Stimulated activated CD8-positive, alpha-beta memory T cell treated with anti-CD3 and anti-CD28 coated beads, Interleukin-15, amount 100 ng/mL, for 24 hours (primary cell): ENCODE measurements at places on chromosomes 7 and 10.
A peak's percentile ranks its signal among the peaks of the same experiment; 100 is the strongest.

GRCh38 chr10:91163869-91164474, 56.5 kb upstream of the PCGF5 start:
- peak; percentile 33 for DNase-seq

DNA sequence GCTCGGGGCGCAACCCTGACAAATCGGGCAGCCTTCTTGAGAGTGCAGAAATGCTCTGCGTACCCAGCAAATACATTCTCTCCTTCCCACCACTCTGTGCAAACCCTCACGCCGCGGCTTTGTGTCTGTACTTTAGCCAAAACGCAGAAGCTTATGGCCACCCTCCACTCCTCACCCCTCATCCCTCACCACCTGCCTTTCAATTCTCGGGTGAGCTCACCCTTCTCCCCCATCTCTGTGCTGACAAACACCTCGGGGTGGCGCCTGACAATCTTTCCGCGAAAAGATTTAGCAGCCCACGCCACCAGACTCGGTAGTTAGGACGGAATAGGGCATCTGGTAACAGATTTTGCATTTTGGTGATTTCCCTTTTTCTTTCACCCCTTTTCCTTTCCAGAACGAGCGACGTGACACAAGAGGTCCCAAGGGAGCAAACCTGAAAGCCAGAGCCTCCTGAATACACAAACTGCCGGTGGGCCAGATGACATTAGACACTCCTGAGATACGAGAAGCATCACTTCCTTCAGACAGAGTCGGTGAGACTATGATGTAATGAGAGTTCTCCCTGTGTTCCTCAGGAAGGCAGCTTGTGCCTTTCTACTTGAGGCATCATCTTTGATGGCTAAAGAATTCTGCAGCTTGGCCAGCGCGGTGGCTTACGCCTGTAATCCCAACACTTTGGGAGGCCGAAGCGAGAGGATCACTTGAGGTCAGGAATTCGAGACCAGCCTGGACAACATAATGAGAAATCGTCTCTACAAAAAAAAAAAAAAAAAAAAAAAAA, 671 bp upstream of the ATAD1 start:
- DNase-seq: peak; percentile 21

DNA sequence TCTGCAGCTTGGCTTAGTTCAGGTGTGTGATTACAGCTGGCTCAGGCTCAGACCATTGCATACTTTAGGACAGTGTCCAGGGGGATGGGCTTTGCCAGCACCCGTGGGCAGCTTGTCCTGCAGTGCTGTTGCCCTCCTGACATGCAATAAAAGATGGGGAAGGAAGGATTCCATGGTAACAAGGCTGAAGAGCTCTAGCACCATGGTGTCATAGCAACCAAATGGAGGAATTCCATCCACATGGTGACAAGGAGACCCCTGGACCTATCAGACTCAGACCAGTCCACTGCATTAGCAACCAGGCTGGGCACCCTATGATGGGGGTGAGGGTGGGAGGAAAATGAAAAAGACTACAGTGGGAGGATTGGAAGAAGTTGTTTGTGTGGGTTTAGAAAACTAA, 49.9 kb downstream of the SORCS3 start:
- no peak for DNase-seq

DNA sequence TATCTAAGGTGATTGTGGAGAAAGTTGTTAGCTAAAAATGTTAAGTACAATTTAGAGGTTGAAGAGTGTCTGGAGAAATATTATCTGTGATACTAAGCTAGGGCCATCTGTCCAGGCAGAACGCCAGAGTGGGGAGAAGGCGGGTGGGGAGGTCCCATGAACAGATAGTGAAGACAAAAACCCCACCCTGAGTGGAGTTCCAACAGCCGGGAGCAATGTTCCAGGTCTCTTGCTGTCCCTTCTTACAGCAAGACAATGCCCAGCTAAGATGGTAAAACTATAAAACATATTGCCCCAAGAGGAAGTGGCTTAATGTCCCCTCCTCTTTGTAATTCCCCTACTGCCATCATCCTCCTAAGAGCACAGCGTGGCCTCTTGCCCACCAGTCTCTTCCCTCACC, 10.4 kb upstream of the IL15RA start:
- DNase-seq: no peak

GRCh38 chr7:81233208-81233940, 314.5 kb upstream of the SEMA3C start:
- DNase-seq: no peak

DNA sequence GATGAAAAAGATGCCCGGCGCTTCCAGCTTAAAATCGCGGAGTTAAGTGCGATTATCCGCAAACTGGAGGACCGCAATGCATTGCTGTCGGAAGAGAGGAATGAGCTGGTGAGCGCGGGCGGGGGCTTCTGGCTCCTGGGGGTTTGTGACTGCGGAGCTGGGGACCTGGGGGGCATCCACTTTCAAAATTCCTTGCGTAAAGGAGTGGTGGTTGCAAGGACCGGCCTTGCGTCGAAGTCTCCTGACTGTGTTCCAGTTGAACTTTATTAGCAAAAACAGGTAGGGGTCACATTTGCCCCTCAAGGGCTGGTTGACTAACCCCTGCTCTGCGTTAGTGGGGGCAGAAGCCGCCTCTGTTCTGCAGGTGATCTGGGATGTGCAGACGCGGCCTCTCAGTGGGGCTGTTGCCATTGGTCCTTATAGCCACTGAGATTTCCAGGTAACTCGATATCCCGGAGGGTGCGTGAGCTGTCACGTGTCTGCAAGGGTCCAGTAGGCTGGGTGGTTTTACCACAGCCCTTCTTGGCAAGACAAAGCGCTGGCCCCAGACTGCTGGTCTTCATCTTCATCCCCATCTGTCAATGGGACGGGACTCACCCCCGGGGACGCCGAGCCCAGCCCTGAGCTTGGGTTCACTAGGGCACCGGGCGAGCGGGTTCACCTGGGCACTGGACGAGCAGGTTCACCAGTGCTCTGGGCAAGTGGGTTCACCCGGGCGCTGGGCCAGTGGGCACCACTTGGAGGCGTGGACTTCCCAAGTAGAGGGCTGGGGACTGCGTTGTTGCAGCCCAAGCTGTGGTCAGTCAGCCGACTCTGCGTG, 51.5 kb upstream of the DPYSL4 start:
- DNase-seq: no peak

DNA sequence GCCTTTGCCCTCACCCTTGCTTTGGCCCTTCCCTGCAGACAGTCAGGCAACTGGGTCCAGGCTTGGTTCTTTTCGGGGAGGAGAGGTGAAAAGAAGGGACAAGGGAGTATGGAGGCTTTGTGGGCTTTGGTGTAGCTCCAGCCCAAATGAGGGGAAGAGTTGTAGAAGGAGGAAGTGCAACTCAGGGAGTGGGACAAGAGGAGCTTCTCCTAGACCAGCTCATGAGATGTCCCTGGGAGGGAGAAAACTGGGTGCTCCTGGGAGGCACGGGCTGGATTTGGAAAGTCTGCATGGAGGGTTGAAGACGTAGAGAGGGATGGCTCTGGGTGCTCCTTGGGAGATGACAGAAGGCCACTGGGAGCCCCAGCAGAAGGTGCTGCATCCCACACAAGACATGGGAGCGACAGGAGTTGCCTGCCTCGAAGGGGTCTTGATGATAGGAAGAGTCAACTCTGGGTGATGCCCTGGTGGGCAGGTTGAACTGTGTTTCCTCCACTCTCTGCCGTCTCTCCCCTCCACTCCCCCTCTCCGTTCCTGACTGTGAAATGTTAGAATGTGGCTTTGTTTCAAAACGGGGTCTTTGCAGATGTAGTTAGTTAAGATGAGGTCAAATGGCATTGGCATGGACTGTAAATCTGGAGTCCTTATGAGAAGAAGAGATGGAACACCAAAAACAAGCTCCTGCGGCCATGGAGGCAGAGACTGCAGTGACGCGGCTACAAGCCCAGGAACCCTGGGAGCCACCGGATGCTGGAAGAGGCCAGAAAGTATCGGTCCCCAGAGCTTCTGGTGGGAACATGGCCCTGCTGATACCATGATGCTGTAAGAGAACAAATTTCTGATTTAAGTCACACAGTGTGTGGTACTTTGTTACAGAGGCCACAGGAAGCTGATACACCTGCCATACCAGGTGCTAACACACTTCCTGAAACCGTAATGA, 298.5 kb downstream of the GLRX3 start:
- no peak for DNase-seq

DNA sequence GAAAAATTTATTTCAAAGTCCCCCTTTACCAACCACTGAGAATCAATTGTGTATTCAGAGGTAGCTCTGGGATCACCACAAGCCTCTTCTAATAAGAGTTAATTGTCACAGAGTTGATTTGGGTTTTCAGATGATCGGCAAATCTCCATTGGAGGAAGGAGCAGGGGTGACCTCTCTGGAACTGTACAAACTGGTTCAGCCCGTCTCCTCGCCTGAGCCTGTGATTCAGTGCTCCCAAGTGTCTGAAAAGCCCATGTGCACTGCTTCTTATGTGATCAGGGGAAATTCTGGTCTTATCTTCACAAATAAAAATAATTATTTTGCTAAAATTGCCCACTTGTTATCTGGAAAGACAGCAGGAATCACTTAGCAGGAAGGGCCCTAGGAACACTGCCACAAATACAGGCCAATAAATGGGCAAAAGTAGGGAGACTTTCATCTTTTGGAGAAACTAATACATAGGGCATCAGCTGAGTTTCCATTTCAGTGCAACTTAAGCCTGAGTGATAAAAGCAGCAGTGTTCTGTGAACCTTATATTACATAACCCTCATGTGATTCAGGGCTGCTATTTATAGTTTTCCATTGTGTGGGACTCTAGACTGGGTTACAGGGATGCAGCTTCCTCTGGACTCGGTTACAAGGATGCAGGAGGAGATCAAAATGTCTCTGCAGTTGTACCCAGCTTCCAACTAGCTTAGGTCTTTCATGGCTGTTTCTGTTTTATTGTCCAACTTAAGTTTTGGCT, 32.3 kb downstream of the CDK1 start:
- DNase-seq: no peak

- DNase-seq: no peak
These were observed 71.1 kb downstream of the SLC37A3 start for GRCh38 chr7:140327261-140327661.

- DNase-seq: no peak
These were observed 746 bp upstream of the MRPS16 start for GRCh38 chr10:73253225-73253555.

- DNase-seq: no peak
These were observed 21.0 kb downstream of the TRIL start for GRCh38 chr7:28937103-28937502.

- no peak for DNase-seq
These were observed 13.6 kb upstream of the GPNMB start for GRCh38 chr7:23232966-23233365.

GRCh38 chr7:5439209-5439571, 15.6 kb upstream of the TNRC18 start:
- no peak for DNase-seq

DNA sequence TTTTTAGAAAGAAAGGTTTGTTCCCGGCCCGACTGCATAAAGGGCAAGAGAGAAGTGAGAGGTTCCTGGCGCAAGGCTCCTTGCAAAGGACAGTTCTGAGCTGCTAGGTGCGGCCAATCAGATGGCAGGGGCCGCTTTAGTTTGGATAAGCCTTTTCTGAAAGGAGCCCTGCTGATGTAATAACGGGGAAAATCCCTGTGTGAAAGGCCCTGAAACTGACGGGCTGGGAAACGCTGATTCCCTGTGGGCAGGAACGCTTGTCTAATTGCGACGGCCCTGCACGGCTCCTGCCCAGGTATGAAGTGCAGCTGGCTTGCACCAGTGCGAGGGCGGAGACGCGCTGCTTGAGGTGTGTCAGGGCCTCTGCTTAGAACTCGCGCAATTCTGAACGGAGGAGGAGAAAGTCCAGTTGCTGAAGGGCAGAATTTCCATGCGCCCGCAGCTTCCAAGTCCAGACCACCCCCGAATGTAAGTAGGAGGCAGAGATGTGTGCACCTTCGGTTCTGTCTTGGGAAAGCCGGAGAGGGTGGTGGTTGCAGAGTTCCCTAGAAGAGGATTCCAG, 30.5 kb downstream of the TACC2 start:
- no peak for DNase-seq

DNA sequence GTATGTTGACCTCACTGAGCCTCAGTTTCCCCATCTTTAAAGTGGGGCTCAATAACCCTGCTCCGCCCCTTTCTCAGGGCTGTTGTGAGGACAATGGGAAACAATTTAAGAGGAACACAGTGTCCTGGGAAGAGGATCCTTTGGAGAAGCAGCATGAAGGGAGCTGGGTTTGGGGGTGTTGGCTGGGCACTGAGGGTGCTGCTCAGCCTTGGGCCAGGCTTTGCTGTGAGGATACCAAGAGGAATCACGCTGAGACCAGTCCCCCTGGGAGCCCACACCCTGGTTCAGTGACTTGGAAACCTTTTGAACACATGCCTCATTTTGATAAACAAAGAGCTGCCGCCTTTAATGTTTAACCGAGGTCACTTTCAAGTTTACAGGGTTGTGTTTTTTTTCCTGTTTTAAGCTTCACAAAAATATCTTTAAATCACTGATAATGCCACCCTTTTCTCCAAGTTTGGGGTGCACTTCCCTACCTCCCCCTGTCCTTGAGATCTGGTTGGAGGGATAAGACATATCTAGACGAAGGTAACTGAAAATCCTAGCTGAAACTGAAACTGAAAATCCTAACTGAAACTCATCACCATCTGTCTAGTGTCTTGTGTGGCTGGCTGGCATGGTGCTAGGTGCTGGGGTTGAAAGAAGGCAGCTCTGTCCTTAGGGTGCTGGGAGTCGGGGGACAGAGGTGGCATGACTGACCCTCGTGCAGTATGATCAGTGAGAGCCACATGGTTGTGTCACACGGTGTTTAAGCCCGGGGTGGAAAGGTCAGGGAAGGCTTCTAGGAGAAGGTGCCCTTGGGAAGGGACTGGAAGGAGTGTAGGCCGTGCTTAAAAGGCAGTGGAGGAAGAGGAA, 27.7 kb downstream of the ZNF775 start:
- DNase-seq: no peak

DNA sequence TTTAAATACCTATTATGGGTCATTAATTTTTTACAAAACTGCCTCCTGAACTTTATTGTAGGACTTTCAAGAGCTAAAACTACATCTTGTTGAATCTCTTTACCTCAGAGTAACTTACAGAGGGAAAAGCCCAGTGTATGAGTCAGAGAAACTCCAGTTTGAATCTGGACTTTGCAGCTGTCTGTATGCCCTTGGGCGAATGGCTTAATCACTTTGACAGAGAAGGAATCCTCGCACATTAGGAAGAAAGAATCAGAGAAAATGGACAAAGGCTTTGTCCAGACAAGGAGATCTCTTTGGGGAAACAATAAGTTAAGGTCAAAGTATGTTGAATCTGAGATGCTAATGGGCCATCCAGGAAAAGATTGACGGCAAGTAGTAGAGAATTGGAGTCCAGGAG, 484.2 kb upstream of the CELF2 start:
- DNase-seq: no peak

DNA sequence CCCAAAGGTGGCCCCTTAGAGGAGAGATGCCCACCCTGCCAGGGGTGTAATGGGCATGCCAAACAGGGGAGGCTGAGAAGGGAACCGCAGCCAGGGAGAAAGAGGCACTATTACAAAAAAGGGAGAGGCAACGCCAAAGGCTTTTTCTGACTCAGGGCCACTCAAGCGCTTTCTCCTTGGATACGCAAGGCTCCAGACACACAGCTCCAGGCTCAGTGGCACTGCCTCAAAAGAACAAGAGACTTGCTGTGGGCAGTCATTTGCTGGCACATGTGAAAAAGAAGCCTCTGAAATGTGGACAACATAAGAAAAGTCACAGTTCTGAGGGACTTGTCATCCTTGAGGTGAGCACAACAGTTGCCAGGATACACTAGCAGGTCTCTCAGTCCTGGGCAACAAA, 128.4 kb downstream of the DGKI start:
- DNase-seq: no peak

GRCh38 chr7:77247206-77247850, 47.7 kb upstream of the FGL2 start:
- peak; percentile 80 for DNase-seq

- DNase-seq: no peak
These were observed 117.0 kb upstream of the AMPH start for GRCh38 chr7:38748056-38748610.
